Fibroblast of the aortic adventitia (primary cell): ENCODE measurements at places on chromosomes 6 and 20. TPM values are rescaled to one million over a fixed set of nuclear protein-coding genes. Genes with fewer than 3 reads are reported as not detected.

EPB41L1 gene
- total RNA-seq: 13.5 and 18.1 TPM in 2 replicates

TINAG gene
- total RNA-seq: not detected in 2 replicates

SH3BGRL2 gene
- 4.1 and 6.6 TPM in 2 replicates for total RNA-seq

KCNK16 gene
- not detected in 2 replicates for total RNA-seq

KCNK15 gene
- 4.2 and 8.5 TPM in 2 replicates for total RNA-seq

HDGFL1 gene
- not detected in 2 replicates for total RNA-seq

MYBL2 gene
- total RNA-seq: 1.6 and 17.8 TPM in 2 replicates

RCAN2 gene
- 8.0 and 14.9 TPM in 2 replicates for total RNA-seq

GSTA3 gene
- not detected in 2 replicates for total RNA-seq

GRCh38 chr20:45469336-45470261 is at the start of gene WFDC2:
WFDC2 (plus strand) TSS chr20:45469753; CDS start chr20:45469782, 29 bp downstream.
- no peak for DNase-seq

GRCh38 chr20:38278763-38279162 is 18.2 kb upstream of the KIAA1755 start:
- DNase-seq: no peak

GRCh38 chr20:21554376-21554890 is 40.6 kb upstream of the NKX2-2 start:
- no peak for DNase-seq

DNA sequence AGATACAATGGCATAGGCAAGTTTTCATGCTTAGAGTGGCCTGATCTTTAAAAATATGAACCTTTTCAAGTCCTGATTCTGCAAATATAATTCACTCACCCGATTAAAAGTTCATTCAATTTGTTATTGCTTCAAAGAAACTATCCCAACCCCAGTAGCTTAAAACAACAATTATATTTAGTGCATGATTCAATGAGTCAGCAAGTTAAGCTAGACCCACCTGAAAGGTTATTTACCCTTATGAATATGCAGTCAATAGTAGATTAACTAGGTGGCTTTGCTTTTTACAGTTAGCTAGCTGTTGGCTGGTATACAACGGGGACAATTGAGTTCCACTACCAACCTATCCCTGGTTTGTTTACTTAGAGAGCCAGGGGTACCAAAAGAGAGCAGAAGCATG is 95.6 kb upstream of the ANKEF1 start:
- DNase-seq: no peak

DNA sequence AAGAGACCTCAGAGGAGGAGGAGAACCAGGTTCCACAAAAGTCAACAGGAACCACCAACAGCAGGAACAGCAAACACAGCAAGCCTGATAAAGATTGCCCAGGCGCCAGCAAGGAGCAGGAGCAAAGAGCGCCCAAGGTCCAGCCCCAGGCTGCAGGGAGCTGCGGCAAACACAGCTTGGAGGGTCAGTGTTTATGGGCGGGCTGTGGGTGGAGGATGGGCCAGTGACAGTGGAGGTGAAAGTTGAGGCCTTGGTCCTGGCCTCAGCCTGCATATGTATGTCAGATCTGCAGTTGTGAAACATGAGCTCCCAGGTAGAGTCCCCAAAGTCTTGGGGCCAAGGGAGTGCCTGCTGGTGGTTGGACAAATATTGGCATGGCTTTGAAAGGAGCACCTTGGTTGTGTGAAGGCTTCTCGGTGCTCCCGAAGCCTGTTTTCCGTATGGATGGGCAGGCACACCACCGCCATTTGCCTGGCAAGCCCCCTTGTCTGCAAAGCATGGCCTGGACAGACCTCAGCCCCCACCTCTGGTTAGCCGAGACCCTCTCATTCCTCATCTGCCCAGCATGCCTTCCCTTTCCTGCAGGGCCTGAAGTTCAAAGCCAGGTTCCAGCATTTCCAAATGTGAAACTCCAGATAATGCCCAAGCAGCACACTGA is 2.0 kb upstream of the CAPN11 start:
- no peak for DNase-seq

- DNase-seq: no peak
Measured at GRCh38 chr6:136869451-136869850, 47.1 kb downstream of the PEX7 start.

- peak; percentile 55 for DNase-seq
Measured at GRCh38 chr6:101114703-101115102, 233.6 kb upstream of the ASCC3 start.

DNA sequence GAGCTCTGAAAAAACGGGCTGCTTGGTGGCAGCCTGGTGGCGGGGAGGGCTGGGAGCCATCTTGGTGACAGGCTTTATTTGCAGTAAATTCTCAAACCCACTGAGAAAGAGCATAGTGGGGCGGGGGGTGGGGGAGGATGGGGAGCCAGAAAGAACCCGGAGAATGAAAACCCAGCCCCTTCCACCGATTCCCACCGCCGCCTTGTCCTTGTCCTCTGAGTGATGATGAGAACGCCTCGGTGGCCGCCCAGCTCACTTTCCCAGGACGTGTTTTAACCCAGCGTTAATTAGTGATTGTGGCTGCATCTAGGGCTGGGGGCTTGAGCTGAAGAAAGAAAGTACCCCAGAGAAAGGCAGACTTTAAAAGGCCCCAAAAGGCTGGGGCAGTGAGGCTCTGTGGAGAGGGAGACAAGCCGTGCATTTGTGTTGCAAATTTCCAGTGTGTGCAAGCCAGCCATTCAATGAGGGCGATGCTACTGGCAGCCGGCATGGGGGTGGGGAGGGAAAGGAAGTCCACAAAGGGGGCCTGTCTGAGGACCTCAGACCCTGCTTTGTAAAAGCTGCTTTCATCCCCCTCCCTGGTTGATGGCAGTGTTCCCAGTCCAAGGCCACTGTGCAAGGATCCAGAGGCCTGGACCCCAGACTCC is 6.2 kb upstream of the GHRH start:
- DNase-seq: no peak

- DNase-seq: peak; percentile 23
Measured at GRCh38 chr20:11101243-11101642, 427.4 kb upstream of the JAG1 start.

GRCh38 chr20:51446656-51447055 is 95.9 kb downstream of the NFATC2 start:
- peak; percentile 66 for DNase-seq

- no peak for DNase-seq
Measured at GRCh38 chr20:59780494-59781185, 152.8 kb downstream of the SYCP2 start.

DNA sequence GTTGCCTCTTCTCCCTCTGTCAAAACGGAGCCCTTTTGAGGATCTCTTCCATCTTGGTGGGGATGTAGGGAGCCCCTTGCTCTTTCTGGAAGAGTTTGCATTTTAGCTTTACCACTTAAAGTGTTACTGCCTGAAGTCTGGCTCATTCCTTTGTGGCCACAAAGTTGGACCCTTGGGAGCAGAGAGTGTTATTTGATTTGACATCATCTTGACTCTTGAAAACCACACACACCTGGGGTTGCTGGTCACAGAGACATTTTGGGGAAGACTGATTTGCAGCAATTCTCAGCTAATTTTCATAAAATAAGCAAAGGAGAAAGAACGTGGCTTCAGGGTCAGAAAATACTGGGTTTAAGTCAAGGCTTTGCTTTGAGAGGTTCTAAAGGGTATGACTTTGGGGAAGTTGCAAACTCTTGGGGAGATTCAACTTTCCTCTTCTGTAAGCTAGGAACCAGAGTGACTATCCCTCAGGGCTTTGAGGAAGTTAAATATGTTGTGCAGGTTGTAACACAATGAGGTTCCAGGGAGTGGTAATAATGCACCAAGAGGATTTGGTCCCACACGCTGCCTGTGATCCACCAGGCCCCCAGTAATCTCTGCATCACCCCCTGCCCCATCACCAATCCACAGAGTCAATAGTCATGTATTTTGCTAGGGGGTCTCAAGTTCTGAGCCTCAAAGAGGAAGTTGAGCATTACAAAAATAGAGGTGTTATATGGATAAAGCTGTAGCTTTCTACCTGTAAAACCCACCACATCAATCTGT is 141.6 kb upstream of the SLC24A3 start:
- DNase-seq: no peak

DNA sequence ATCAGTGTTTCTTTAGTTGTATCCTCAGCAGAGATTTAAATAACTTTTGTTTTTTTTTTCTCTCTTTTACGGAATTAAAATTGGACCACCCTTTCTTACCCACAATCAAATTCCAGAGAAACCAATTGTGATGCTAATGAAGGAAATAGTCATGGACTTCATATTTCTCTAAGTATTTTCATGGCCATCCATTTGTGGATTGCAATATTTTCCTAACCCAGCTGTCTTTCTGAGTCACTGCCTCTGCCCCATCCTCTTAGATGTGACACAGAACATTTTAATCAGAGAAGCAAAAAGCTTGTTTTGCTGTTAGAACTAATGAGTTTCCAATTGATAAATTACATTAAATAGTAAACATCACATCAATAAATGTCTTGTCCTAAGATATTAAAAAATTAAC is 405.5 kb upstream of the ADGRB3 start:
- DNase-seq: no peak

GRCh38 chr6:44110005-44110676 is 17.1 kb downstream of the MRPL14 start:
- no peak for DNase-seq

- DNase-seq: no peak
Measured at GRCh38 chr6:133787859-133788505, 100.9 kb upstream of the TCF21 start.
